ENCODE measurements at places on chromosomes 5 and 9.

- DNase-seq = no peak
These were observed 1.0 kb downstream of the AIF1L start for GRCh38 chr9:131097126-131097947.

GRCh38 chr5:138077064-138077696 is 6.7 kb upstream of the WNT8A start:
- DNase-seq = peak; percentile 80

GRCh38 chr9:7166074-7166473 is 408.3 kb downstream of the KDM4C start:
- DNase-seq = no peak

GRCh38 chr9:85009251-85009650 is 339.7 kb downstream of the NTRK2 start:
- no peak for DNase-seq

- DNase-seq = no peak
These were observed 62.4 kb downstream of the NR3C1 start for GRCh38 chr5:143340891-143341685.

DNA sequence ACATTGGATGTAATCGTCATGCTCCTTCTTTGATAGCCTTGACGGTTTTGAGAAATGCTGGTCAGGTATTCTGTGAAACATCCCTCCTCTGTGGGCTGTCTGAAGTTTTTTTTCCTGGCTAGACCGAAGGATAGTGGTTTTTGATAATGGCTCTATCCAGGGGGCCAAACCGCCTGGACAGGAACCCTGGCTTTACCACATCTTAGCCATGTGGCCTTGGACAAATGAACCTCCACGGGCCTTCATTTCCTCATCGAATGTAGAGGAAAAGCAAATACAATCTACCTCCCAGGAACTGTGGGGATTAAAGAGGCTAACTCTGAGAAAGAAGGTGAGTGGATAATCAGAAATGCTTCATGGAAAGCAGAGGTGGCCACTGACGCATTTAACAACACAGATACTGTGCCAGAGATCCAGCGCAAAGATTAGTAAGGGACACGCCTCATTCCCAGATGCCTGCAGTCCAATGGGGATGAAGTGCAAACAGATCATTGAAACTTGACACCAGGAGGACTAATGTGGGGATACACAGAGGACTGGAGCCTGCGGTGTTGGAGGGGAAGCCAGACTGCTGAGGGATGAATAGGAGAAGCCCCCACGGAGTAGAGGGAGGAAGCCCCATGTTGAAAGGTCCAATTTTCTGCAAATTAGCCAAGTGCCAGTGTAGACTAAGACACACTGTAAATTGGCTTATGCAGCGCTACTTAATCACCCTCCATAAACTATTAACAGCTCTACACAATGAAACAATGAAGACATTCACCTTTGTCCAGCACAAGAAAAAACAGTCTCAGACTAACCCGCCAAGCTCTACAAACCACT is 41.6 kb downstream of the MYO10 start:
- DNase-seq = no peak

- no peak for DNase-seq
These were observed 62.0 kb upstream of the GARNL3 start for GRCh38 chr9:127202461-127203169.

DNA sequence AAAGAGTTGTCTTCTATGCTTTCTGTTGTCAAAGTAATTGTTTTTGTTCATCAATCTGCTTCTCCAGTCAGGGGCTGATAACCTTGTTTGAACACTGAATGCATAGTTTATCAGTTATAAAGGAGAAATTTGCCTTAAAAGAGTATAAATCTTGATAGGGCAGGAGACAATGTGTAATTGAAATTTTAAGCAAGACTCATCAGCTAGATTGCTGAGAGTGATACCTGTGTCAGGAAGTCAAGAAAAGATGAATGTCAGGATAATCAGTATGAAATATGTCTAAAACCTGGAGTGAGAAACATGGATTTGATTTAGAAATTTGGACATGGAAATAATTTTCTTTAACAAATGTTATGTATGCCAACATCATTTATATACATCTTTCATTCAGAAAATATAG is 1258.1 kb downstream of the EFNA5 start:
- no peak for DNase-seq

DNA sequence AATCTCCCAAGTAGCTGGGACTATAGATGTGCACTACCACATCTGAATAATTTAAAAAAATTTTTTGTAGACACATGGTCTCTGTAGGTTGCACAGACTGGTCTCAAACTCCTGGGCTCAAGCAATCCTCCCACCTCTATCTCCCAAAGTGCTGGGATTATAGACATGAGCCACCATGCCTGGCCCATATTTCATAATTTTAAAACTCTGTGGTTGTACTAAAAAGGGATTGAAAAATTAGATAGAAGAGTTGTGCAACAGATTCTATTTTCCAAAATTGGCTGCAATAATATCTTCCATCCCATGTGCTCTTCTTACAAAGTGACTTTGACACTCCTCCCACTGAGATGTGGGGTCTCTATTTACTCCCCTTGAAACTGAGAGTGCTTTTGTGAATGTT is 7.6 kb upstream of the UHRF2 start:
- DNase-seq = no peak

- no peak for DNase-seq
These were observed 16.6 kb downstream of the LHFPL2 start for GRCh38 chr5:78631931-78632330.

DNA sequence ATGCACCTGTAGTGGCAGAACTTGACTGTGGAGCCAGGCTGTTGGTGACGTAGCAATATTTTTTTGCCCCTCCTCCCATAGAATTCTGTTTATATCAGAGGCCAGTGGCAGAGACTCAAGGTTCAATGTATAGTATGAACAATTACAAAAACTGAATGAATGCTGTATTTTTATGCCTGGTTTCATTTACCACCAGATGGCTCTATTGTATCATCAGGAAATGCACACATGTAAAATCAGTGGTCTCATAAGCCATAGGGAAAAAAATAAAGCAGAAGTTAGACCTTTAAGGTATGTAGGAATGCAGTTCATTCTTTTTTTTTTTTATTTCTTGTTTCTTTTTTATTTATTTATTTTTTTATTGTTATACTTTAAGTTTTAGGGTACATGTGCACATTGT is 43.6 kb downstream of the CCDC192 start:
- DNase-seq = peak; percentile 23

GRCh38 chr9:114472765-114473446 is 32.4 kb downstream of the WHRN start:
- DNase-seq = no peak

Measured in SW 1271 (cell line).